Left ventricle myocardium inferior (tissue), 1 donor: ENCODE measurements at places on chromosomes 7 and 10. TPM values are rescaled to one million over a fixed set of nuclear protein-coding genes. Genes with fewer than 3 reads are reported as not detected.

DNA sequence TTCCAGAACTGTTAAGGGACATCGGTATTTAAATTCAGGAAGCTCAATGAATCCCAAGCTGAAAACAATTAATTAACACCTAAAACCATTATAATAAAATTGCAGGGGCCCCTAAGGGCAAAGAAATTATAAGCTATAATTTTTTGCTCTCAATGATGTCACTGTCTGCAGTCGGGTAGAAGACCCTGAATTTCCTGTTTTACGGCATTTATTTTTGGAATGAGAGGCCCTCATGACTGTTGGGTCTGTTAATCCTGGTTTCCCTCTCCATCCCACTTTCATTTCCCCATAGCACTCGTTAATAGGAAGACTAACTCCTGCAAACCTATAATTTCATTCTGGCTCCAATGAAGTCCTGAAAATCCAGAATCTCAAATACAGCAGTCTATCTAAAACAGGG is 25.8 kb upstream of the GPR37 start:
- no peak for DNase-seq
- H3K27ac ChIP-seq = no peak overlapping the region
- no peaks in the 10 kb centered on the region for H3K4me1 ChIP-seq
- H3K27me3 ChIP-seq = peaks cover 16% of the 10 kb centered on the region
- H3K36me3 ChIP-seq = no peaks in the 10 kb centered on the region

Gene KCP
- total RNA-seq = 0.19 TPM

Gene BTBD16
- not detected for total RNA-seq

- peak; percentile 11 for DNase-seq
- H3K36me3 ChIP-seq = peaks cover 4% of the 10 kb centered on the region
- no peaks in the 10 kb centered on the region for H3K27me3 ChIP-seq
- no peak overlapping the region for H3K4me3 ChIP-seq
- peaks cover 45% of the 10 kb centered on the region for H3K4me1 ChIP-seq
These were observed 221.3 kb downstream of the MAD1L1 start for GRCh38 chr7:2011266-2012043.

Gene NUTM2E
- not detected for total RNA-seq

DNA sequence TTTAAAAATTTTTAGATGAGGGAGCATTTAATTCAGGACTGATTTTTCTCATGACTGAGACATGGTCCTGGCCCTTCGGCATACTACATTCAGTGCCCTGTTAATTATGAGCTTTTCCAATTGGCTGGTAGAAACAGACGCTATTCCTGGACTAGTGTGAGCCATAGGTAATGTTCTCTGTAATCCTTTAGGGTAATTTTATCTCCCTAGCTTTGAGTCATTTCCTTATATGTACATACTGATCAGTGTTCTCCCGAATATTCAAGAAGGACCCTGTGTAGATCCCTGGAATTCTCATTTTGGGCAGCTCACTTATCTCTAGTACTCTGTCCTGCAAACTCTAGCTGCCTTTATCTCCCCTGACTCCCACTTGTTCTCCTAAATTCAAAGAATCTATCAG is 92.6 kb upstream of the NPY start:
- H3K27ac ChIP-seq = no peak overlapping the region
- H3K4me3 ChIP-seq = no peak overlapping the region
- no peaks in the 10 kb centered on the region for H3K36me3 ChIP-seq
